ENCODE measurements at places on chromosomes 5 and 9.

GRCh38 chr5:13278148-13278547, 666.3 kb downstream of the DNAH5 start:
- no peak for DNase-seq

- DNase-seq, result no peak
These were observed 184.4 kb downstream of the HSD17B3 start for GRCh38 chr9:96117398-96118080.

DNA sequence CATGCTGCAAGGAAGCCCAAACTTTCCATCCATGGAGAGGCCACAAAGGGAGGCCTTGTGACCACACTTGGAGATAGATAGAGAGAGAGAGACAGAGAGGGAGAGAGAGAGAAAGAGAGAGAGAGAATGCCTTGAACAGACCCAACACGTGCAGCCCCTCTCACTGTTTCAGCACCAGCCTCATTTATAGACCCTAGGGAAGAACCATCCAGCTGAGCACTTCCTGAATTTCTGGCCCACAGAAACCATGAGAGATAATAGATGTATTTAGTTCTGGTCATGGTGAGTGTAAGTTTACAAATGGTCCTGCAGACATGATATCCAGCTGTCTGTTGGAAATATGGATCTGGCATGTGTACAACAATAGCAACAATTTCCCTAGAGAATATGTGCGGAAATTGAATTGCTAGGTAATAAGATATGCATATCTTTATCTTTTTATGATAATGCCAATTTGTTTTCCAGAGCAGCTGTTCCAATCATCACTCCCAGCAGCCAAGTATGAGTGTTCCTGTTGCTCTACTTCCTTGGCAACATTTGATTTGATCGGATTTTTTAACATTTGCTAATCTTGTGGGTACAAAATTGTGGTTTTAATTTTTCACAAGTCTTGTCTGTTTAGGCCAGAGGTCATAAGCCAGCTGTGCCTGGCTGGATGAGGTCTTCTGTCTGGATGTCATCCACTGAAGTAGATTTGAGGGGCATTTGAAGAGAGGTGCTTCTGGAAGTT, 217.3 kb upstream of the IL12B start:
- DNase-seq, result no peak

GRCh38 chr9:123769719-123770118, 160.2 kb downstream of the DENND1A start:
- peak; percentile 29 for DNase-seq

GRCh38 chr5:100667161-100667630, 132.0 kb downstream of the FAM174A start:
- DNase-seq, result no peak

GRCh38 chr5:14739538-14739937, 75.0 kb downstream of the OTULIN start:
- DNase-seq, result peak; percentile 34

DNA sequence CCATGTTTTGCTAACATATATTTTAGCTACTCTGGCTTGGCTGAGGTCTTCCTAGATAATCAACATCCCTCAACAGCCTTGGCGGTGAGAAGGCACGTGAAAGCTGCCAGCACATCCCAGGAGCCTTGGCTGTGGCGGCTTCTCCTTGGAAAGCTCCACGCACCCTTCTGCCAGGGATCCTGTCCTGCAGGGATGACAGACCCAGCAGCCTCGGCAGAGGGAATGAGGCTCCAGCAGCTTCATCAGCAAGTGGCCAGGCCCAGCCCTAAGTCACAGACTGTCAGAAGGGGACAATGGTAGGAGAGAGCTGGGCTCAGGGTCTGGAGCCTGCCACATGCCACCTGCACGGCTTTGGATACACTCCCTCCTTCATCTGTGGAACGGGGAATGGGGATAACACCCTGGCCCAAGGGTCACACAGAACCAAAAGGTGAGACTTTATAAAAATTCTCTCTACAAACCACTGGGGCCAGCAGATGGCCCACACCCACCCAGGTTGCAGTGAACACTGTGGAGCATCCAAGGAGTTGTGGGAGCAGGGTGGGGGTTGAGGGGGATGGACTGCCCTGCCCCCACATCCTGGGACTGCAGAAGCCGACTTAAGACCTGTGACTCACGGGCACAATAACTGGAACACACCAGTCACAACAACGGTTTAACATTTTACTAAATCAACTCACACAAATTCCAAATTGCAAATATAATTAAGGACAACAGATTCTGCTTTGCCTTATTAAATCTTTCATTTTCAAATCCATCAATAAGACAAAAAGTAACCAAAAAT, 65.1 kb downstream of the MACROH2A1 start:
- DNase-seq, result no peak

GRCh38 chr9:135480071-135480939, 723 bp downstream of the PPP1R26 start:
- peak; percentile 61 for DNase-seq

- DNase-seq, result no peak
These were observed 134.5 kb upstream of the FSTL4 start for GRCh38 chr5:133746834-133747233.

GRCh38 chr9:2725126-2725525, 7.8 kb downstream of the KCNV2 start:
- DNase-seq, result no peak

- DNase-seq, result no peak
These were observed 267.9 kb downstream of the ENC1 start for GRCh38 chr5:74372502-74373064.

DNA sequence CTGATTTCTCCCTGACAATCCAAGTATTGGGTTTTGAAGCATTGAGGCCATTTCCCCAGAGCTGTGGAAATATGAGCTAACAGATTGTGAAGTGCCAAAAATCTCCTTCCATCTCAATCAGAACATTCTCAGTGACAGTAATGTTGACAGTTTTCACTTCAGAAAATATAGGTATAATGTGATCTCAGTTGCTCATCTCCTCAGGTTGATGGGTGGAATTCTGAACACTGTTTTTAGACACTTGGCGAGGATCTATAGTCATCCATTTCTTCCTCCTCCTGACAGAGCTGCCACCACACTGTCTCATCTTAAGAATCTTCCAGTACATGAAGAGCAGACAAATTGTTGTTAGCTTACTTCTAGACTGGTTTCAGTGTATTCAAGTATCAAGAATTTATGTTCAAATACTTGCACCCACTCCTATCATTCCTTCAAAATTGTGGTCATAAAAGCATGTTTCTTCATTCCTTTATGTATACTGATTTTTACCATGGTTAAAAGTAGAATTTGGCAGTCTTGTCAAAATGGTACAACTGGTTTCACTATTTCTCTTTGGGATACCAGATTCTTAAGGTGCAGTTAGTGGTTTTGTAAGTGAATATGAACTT, 199.7 kb upstream of the TLE4 start:
- DNase-seq, result no peak

DNA sequence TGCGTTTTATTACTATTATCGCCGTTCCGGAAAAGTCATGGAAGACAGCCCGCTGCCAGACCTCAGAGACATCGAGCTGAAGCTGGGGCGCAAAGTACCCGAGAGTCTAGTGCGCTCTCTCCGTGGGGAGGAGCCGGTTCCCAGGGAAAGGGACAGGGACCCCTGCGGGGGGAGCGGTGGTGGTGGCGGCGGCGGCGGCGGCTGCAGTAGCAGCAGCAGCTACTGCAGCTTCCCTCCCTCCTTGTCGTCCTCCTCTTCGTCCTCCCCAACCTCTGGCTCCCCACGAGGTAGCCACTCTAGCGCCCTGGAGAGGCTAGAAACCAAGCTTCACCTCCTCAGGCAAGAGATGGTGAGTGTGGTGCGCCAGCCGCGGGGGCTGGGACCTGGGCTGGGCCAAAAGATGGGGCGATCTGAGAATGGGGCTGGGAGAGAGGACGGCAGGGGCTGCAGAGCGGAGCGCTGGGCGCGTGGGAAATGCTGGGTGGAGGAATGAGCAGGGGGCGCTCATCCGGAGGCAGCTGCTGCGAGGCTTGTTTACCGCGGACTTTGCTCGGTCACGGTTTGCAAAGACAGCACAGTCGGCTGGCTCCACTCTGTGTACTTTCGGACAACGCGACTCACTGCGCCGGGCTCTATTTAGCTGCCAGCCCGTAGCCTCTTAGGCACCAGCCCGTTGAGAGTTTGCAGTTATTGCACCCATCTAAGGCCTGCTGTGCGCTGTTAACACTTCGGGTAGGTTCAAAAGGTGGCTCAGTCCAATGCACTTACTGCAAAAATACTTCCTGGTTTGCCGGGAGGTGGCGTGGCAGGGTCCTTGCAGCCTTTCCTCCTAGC, 1.1 kb downstream of the LURAP1L start:
- peak; percentile 54 for DNase-seq

- DNase-seq, result no peak
These were observed 31.1 kb downstream of the MEGF9 start for GRCh38 chr9:120683150-120683549.

DNA sequence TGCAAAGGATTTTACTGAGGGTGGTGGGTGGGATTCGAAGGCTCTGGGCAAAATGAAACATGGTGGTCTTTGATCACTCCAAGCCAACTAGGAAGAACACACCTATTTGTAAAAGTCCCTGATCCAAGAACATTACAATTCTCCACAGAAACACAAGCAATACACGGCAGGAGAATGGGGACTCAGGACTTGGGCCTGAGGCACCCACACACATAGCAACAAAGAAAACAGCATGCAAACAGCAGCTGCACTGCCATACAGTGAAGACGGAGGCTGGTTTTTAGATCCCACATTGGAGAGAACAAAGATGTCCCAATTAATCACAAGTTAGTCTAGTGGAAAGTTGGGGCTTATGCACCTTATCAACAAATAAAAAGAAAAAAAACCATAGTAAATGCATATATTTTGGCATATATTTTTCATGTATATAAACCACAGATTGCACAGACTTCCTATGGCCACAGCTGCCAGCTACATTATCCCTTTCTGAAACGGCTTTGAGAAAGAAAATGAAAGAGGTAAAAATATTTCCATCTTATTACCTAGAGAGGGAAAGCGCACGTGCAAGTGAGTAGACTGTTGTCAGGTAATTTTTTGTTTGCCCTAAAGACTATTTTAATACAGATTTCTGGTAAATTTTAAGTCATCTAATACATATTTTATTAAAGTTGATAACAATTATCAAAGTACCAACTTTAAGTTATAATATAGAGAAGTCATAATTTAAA, 410.9 kb downstream of the BNC2 start:
- no peak for DNase-seq

- DNase-seq, result no peak
These were observed 27.2 kb downstream of the SETX start for GRCh38 chr9:132327537-132327936.

DNA sequence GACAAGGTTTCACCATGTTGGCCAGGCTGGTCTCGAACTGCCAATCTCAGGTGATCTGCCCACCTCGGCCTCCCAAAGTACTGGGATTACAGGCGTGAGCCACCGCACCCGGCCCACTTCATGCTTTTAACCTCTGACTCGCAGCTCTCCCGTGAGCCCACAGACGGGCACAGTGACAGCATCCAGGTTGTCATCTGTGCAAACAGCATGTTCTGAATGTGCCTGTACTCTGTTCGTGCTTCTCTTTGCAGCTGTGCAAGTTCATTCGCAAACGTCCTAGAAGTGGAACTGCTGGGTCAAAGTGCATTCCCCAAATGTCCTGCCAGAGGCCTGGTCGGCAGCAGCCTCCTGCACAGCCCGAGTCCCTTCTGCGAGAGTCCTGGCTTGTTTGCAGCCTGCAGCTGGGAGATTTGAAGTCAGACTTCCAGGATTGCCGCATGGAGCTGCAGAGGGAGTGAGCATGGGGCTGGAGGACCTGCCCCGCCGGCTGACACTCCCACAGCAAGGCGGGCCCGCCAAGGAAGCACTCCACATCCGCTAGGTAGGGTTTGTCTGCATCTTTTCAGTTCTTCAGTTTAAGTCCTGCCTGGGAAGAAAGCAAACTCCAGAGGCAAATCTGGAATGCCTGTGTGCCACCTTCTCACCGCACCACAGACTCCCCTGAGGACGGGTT, 3.4 kb downstream of the BRD3OS start:
- no peak for DNase-seq

GRCh38 chr9:130782886-130783530, 52.0 kb upstream of the ABL1 start:
- DNase-seq, result no peak

DNA sequence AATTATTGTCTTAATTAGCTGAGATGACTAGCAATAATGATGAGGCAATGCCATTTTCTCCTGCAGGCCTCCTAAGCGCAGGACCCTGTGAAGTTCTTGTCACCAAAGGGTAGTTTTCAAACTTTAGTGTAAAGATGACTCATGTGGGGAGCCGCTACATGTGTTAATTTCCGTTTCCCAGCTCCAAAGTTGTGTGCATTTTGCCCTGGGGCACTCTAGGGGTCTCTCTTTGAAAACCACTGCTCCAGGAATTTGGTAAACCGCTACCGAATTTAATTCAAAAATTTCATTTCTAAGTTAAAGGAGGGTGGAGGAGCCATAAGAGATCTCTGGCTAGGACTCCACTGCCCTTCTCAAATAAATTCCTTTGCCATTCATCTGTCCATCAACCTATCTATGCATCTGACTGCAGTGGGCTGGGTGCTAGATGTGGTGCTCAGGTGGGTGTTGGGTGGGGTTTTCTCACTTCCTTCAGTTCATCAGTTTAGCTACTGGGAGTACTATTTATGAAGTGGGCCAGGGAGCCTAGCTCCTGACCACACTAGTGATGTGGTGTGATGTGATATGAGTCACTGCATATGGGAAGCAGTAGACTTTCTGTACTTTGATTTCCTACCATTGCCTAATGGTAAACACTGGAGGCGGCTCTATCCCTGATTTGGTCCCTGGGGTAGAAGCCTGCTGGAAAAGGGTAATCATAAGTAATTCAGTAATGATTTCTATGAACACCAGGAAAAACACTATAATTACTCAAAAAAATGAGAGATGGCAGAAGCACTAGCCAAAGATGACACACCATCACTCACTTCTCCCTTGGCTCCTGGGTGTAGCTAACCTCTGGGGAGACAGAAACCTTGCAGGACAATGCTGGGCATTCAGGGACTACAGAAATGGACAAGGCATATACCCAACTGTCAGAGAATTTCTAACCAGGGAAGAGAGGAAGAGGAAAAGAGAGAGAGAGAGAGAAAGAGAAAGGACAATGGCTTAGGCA, 4.0 kb upstream of the ZSWIM6 start:
- no peak for DNase-seq

DNA sequence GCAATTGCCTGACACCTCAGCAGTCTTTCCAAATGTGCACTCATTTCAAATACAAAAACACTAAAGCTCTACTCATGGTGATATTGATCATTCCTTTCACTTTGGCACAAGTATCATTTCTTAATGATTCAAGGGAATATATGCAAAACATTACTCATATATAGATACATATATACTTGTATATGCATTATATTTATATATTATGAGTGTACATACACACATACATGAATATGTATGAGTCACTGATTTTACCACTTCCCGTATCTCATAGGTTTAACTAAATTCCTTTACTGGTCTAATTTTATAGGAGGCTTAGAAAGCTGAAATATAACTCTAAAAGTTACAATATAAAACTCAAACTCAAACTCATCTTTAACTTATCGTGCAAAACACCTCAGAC, 156.5 kb downstream of the CDH9 start:
- no peak for DNase-seq

- no peak for DNase-seq
These were observed 22.0 kb upstream of the GTF3C5 start for GRCh38 chr9:133008824-133009223.

All from left ventricle myocardium superior (tissue), 1 donor.